ENCODE measurements at places on chromosomes 11 and 22. TPM values are rescaled to one million over a fixed set of nuclear protein-coding genes. Genes with fewer than 3 reads are reported as not detected.

ARL2 gene
- total RNA-seq: 39.5 TPM

MYO18B gene
- not detected for total RNA-seq

CELSR1 gene
- total RNA-seq: 1.1 TPM

NDUFS8 gene
- total RNA-seq: 79.1 TPM

CECR2 gene
- 0.41 TPM for total RNA-seq

EXPH5 gene
- 4.0 TPM for total RNA-seq

JHY gene
- total RNA-seq: 5.9 TPM

PRG3 gene
- not detected for total RNA-seq

MUC6 gene
- not detected for total RNA-seq

SYT9 gene
- total RNA-seq: not detected

RFPL2 gene
- total RNA-seq: 0.16 TPM

RRAS2 gene
- total RNA-seq: 18.5 TPM

TSSK2 gene
- not detected for total RNA-seq

DAGLA gene
- 0.15 TPM for total RNA-seq

SRRD gene
- total RNA-seq: 23.2 TPM

CFAP300 gene
- total RNA-seq: not detected

NEAT1 gene
- 368 TPM for total RNA-seq

RAC2 gene
- total RNA-seq: 410 TPM

MMP12 gene
- not detected for total RNA-seq

GUCY1A2 gene
- 0.03 TPM for total RNA-seq

Measured in T-cell (primary cell).